GM12864 (cell line): ENCODE measurements at places on chromosomes 7 and 10.

GRCh38 chr10:78528749-78529204 lies 495.1 kb downstream of the RPS24 start:
- DNase-seq: no peak

DNA sequence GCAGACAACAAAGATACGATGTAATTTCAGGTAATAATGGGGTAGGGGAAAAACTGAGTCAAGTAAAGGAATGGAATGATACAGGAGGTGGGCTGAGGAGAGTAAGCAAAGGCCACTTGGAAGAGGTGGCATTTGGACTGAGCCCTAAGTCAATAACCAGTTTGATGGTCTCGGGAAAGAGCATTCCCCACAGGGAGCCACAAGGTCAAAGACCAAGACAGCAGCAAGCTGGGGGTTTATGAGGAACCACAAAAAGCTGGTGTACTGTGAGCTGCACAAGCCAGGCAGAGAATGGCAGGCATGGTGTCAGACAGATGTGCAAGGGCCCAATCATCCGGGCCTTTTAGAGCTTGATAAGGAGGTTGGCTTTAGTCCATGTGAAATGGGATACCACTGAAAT lies 98.7 kb downstream of the NOC3L start:
- no peak for DNase-seq

GRCh38 chr10:43809211-43809930 lies 160.7 kb upstream of the ZNF32 start:
- no peak for DNase-seq

DNA sequence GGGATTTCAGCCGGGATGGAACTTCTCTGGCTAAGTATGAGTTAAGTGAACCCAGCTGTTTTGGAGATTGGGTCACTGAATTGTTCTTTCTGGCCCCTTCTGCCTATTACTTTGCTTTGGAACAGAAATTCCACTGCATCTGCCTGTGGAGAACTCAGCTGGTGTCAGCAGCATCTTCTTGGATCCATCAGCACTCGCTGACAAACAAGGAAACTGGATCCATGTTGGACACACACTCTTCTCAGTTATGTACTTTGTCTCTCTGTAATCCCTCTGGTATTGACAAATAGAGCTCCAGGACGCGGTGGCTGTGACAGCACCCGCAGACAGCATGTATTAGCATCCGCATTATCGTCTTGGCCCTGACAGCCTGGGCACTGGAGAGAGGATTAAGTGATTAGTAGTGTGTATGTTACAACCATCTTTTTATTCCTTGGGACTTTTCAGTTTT lies 73.0 kb upstream of the BMPER start:
- no peak for DNase-seq

DNA sequence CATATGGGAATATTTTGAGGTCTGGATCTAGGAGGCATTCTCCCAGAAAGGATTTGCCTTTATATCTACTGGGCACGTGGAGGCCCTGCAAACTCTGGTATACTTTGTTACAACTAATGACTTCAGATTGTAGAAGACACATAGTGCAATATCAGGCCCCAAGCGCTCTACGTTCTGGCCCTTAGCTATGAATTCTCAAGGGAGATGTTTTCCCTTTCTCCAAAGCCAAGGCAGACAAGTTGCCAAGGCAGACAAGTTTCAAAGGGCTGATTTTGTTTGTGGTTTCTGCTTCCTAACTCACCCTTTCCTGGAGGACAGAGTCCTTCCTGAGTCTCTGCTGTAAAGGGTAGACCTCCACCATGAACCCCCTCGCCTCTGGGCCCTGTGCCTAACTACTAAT lies 99.4 kb upstream of the CTTNBP2 start:
- no peak for DNase-seq

DNA sequence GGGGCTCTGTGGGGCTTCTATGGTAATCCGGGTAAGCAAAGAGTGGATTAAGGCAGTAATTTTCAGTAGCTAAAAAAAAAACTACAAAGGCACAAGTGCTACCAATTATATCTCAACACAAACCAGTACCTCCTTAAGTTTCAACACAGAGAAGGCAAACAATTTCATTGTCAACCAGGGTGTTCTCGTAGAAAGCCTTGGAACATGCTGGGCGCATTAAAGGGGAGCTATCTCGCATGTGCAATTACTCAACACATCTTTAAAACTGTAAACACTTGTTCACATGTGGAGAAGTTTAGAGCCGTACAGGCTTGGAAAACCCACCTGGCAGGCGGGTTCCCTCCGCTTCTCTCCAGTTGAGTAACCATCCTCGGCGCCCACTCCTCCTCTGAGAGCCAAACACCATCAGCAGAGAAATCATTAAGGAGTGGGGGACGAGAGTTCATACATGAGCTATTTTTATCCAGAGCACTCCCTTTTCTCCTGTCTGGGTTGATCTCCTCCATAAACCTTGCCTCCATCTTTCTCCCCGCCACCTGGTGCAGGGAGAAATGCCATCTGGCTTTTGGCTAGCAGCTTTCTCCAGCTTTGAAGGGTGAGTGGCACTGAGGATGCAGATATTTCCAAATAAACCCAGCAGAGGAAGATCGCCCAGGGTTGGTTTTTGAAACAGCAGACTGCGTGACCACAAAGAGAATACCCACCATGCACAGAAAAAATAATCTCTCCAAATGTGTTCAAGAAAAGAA lies 287.1 kb downstream of the WDR11 start:
- no peak for DNase-seq

DNA sequence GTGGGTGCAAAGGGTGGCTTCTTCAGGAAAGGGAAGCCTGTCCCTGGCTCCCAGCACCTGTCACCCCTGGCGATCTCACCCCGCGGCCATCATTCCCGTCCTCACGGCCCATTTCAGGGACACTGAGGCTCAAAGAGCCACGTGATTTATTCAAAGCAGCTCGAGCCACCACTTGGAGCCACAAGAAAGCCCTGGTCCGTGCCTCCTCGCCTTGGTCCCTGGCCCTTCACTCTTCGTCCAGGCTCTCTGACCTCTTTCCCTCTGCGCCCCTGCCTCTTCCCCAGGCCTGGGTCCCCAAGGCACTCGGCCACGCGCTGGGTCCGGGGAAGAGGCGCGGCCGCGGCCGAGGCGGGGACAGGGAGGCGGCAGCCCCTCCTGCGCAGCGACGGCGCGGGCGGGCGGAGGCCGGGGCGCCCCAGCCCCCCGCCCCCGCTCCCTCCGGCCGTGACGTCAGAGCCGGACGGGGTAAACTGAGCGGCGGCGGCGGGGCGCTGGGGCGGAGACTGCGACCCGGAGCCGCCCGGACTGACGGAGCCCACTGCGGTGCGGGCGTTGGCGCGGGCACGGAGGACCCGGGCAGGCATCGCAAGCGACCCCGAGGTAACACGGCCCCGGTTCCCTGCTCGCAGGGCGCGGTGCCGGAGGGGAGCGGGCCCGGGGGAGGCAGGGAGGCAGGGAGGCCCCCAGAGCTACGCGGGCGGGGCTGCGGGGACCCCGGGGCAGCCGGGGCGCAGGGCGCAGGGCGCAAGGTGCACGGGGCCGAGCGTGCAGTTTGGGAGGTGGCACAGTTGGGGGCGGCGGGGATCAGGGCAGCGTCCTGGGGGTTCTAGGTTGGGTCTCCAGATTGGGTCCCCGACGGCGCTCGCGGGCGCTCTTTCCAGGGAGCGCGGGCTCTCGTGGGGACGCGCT lies at the start of gene SLC18A2:
SLC18A2 (plus strand) TSS at position 494 of the 909 bp plus-strand sequence. CDS start 580 bp downstream, outside the sequence.
- DNase-seq: no peak

GRCh38 chr7:128135159-128135514 lies 103.9 kb upstream of the LRRC4 start:
- no peak for DNase-seq

DNA sequence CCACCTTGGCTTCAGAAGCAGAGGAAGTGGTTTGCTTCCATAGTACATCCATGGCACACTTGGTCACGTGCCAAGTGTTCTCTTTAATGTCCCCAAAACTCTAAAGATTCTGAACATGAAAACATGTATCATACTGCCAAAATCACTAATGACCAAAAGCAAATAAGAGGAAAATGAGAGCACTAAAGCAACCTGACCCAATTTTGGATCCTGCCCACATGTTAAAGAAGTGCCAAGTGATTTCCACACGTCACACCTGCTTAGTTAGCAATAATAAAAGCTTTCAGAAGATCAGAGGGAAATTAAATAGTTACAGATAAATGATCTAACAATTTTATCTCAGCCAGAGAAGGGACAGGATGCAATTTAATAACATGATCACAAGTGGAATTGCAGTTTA lies 1170.0 kb downstream of the XPNPEP1 start:
- DNase-seq: no peak

- DNase-seq: no peak
These were observed 430.9 kb downstream of the POM121L12 start for GRCh38 chr7:53466371-53466770.

- no peak for DNase-seq
These were observed 83.3 kb downstream of the PAXIP1 start for GRCh38 chr7:154919344-154920225.

GRCh38 chr7:143003393-143004051 lies 23.4 kb downstream of the OR9A2 start:
- DNase-seq: peak; percentile 16

- no peak for DNase-seq
These were observed 99.1 kb upstream of the CACNA2D1 start for GRCh38 chr7:82542665-82543064.

- no peak for DNase-seq
These were observed 81.6 kb downstream of the EBF3 start for GRCh38 chr10:129882291-129883010.

- no peak for DNase-seq
These were observed 596.0 kb upstream of the MGMT start for GRCh38 chr10:128870830-128871597.

- DNase-seq: no peak
These were observed 189.7 kb downstream of the ZNF248 start for GRCh38 chr10:37667736-37668135.

GRCh38 chr10:31584098-31584631 lies 265.1 kb downstream of the ZEB1 start:
- DNase-seq: no peak

GRCh38 chr10:9362721-9363120 lies 1308.2 kb downstream of the GATA3 start:
- no peak for DNase-seq

DNA sequence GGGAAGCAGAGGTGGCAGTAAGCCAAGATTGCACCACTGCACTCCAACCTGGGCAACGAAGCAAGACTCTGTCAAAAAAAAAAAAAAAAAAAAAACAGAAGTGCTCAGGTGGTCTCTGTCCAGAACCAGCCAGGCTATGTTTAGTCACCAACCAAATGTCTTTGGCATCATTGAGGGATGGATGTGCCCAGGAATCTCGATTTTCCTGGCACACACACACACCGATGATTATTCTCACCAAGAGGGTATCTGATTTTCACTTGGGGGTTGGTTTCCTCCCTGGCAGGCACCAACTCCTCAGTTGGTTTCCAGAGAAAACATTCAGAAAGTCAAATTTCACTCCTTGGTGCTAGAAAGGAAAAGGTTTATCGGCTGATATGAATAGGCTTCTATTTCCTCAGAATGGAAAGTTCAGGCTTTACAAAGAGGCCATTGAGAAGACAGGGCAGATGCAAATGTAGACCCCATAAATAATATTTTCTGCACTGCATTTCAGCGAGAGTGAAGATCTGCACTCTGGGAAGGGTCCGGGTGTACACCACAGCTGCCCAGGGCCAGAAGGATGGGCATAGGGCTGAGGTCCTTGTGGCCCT lies 154.8 kb downstream of the TNS3 start:
- DNase-seq: no peak

DNA sequence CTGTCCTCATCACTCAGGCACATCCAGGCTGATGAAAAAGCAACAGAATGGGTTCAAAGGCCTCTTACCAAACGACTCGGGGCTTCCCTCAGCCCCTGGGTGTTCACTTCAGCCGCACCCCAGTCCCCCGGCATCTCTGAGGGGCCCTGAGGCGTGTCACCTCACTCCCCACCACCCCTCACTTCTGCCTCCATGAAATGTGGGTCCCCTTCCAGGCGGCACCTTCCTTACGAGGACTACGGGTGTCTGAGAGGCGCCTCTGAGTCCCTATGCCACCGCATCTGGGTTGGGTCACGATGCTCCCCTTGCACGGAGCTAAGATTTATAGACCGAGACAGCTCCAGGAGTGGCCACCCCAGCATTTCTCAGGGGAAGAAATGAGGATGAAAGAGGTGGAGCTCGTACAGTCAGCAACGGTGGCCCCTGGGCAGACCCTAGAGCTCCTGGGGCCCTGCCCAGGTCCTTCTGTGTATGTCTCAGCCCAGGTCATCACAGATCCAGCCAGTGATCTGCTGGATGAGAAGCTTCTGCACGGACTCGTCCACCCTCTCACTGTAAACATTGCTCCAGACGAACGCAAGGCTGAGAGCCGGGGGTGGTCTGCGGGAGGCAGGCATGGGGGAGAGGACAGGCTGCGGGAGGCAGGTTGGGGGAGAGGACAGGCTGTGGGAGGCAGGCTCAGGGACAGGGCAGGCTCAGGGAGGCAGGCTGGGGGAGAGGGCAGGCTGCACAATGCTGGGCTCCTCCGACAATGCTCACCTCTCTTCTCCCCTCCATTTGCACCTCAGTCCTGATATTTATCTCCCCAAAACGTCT lies 408.2 kb downstream of the DNAJB6 start:
- no peak for DNase-seq

- no peak for DNase-seq
These were observed 17.3 kb upstream of the ARL4A start for GRCh38 chr7:12670000-12670729.

- no peak for DNase-seq
These were observed 292.9 kb downstream of the LHFPL3 start for GRCh38 chr7:104621321-104621720.

DNA sequence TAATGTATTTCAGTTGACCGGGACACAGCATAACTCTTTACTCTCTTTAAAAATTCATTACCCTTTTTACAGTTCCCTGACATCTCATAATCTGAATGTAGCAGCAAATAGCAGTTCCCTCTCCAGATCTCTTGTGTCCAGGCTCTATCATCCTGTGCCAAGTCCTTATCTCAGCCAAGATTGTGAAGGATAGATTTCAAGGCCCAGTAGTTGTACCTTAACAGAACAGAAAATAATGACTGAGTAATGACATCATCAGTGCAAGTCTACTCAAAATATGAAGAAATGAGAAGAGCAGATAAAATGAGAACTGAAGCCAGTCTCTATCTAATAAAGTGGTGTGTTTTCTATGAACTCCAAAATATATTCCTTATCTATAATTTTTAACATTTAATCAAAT lies 92.6 kb downstream of the TFEC start:
- no peak for DNase-seq

GRCh38 chr10:120400601-120401000 lies 56.4 kb upstream of the PLPP4 start:
- DNase-seq: no peak

DNA sequence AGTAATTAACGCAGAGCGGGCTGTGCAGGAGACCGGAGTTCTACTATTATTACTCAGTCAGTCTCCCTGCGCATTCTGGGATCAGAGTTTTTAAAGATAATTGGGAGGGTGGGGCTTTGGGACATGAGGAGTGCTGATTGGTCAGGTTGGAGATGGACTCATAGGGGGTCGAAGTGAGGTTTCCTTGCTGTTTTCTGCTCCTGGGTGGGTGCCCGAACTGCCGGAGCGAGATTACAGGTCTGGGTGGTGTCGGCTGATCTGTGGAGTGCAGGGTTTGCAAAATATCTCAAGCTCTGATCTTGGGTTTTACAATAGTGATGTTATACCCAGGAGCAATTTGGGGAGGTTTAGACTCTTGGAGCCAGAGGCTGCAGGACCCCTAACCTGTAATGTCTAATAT lies 3.9 kb upstream of the LRRC27 start:
- no peak for DNase-seq
